ENCODE measurements at places on chromosomes 2 and 18. TPM values are rescaled to one million over a fixed set of nuclear protein-coding genes. Genes with fewer than 3 reads are reported as not detected.

- DNase-seq, result peak; percentile 72
Measured at GRCh38 chr2:26691881-26692278, 642 bp upstream of the KCNK3 start.

DNA sequence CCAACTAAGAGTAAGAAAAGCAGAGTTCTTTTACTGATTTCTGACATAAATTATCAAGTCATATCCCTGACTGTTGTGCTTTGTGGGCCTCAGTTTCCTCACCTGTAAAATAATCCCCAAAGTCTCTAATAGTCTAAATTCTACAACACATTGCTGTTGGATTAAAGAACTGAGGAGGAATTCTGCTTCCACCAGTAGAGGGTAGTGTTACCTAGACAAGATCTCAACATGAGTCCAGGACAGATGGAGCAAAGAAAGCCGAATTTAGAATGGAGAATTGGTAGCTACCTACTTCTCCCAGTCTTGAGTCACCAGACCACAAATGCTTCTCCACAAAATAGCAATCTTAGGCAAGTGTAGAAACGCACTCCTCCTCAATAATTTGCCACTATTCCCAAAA, 462.5 kb upstream of the FSHR start:
- DNase-seq, result peak; percentile 31

- no peak for DNase-seq
Measured at GRCh38 chr2:48170281-48170680, 264.0 kb upstream of the FBXO11 start.

GRCh38 chr18:21194871-21195771, 46.9 kb upstream of the GREB1L start:
- peak; percentile 71 for DNase-seq

Gene UPP2
- not detected for total RNA-seq

Gene VWA3B
- not detected for total RNA-seq

Gene COL3A1
- 18.2 TPM for total RNA-seq
